Heart right ventricle (tissue), 16 donors: ENCODE measurements at places on chromosomes 1 and 21.

DNA sequence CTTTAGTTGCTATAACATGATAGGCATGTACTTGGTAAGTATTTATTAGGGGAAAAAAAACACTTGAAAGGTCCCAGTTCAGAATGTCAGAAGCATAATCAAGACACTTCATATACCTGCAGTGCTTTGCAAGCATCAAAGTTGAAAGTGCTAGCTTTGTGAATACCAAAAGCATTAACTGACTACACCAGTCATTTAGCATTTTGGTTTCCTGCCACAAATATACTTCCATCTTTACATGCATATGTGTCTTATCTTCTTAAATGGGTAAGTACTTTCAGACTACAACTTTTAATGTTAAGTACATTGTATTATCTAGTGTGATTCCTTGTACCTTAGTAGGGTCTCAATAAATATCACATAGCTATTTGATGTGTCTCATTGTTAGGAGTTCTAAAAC is 43.7 kb downstream of the AKT3 start:
- DNase-seq = no peak

- DNase-seq = no peak
Observed at GRCh38 chr1:50852889-50853288, 107.2 kb downstream of the FAF1 start.

- DNase-seq = no peak
Observed at GRCh38 chr1:64981601-64982533, 15.5 kb upstream of the JAK1 start.

GRCh38 chr1:74686928-74687327 is 13.3 kb upstream of the ERICH3 start:
- no peak for DNase-seq

- DNase-seq = no peak
Observed at GRCh38 chr1:117635805-117636204, 30.0 kb downstream of the TENT5C start.

GRCh38 chr1:201259476-201260235 is 23.6 kb upstream of the PKP1 start:
- DNase-seq = no peak

GRCh38 chr1:9654834-9655723 is 3.5 kb downstream of the PIK3CD start:
- no peak for DNase-seq

GRCh38 chr1:51320967-51321923 is 9.1 kb downstream of the TTC39A start:
- no peak for DNase-seq

DNA sequence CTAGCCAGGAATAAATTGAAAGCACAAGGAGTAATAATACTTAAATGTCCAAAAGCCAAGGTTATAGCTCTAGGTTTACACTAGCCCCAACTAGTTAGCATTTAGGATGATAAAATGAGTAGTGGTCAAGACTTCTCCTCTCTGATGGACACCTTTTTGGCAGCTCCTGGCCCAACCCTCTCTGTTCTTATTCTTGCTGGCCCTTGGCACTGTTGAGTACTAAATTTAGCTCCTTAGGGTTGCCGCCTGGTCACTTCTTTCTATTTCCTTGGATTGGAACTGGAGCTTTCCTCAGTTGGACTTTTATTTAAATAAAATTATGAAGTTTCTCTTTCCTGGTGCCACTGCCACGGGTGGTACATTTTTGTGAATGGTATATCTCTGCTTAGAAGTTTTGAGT is 28.3 kb downstream of the ARID1A start:
- DNase-seq = no peak

DNA sequence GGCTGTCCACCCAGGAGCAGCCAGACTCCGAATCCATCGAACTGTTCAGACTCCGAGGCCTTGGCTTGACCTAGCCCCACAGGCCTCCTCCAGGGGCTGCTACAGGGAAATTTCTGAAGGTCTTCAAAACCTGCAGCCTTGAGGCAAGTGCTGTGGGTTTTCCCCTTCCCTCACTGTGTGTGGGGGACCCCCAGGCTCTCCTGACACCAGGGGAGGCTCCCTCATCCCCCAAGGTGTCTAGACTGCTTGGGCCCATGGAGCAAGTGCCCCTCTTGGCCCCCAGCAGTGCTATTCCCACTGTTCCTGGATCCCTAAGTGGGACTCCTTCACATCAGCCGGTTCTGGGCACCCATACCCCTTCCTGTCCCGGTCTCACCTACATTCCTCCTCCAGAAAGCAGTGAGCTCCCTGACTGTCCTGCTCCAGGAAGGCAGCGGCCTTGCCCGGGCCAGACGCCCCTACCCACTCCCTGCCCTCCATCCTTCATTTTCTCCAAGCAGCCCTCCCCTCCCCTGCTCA is 814 bp downstream of the PAQR7 start:
- no peak for DNase-seq

DNA sequence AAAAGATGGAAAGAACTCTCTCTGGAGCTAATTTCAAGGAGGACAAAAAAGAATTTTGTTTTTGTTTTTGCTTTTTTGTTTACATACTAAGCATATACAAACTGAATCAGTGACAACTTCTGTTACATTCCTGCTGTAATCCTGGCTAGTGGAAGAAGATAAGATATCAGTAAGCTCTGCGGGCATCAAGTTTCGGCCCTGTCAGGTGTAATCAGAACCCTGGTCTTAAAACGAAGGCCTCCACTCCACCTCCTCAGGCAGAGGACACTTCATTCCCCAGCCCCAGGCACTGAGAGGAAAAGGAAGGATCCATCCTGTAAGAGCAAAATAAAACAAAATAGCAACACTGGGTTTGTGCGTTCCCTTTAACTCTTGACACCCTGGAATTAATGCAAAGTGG is 88.9 kb upstream of the ARHGAP29 start:
- DNase-seq = no peak

DNA sequence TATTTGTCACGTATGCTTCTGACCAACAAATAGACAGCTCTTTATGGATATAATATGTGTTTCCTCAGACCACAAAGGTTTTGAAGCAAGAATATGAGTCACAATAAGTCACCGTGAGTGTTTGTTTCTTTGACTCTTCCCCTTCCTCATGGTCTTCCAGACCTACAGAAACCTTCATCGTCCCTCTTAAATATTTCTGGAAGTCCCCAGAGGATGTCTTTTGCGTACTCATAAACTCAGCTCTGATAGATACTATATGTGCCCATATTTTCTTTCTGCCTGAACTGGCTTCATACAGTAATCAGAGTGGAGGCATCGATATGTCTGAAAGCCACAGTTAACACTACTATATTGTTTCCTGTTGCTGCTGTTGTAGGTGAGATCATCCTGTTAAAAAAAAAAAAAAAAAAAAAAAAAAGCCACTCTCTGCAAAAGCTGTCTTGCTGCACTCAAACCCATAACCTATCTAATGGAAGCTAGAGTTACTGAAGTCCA is 38.4 kb downstream of the ADAMTS1 start:
- no peak for DNase-seq

GRCh38 chr1:1403653-1404052 is 3.4 kb downstream of the MRPL20 start:
- no peak for DNase-seq

GRCh38 chr1:6850537-6850936 is 65.3 kb downstream of the CAMTA1 start:
- DNase-seq = no peak

DNA sequence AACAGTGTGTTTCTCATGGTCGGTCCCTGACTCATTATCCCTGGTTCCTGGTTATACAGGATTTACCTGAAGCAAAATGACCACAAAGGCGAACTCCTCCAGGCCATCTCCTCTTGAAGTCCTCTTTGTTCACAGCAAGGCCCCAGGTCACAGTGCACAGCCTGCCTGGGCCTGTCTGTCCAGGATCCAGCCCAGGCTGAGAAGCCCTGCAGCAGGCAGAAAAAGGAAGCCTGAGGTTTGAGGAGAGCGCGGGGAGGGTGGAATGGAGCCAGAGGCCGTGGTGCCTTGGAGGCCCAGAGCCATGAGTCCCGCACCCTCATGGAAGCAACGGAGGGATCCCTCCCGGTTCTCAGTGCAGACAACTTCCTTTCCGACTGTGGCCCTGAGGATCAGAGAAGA is 136.8 kb upstream of the IRF2BP2 start:
- DNase-seq = no peak

- no peak for DNase-seq
Observed at GRCh38 chr1:155860970-155861510, 1.7 kb downstream of the SYT11 start.

- DNase-seq = no peak
Observed at GRCh38 chr1:93604411-93604810, 77.2 kb downstream of the BCAR3 start.

DNA sequence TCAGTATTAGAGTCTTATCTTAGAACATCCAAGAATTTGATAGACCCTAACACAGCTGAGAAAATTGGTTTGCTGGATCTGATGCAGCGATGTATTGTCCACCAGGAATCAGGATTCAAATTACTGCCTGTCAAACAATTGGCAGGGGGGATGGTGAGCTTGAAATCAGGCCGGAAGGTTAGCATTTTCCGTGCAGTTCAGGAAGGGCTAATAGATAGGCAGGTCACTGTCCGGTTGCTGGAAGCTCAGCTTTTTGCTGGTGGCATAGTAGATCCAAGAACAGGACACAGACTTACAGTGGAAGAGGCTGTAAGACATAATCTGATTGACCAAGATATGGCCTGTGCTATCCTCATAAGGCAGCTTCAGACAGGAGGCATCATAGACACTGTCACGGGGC is 127.2 kb downstream of the MACF1 start:
- DNase-seq = no peak

DNA sequence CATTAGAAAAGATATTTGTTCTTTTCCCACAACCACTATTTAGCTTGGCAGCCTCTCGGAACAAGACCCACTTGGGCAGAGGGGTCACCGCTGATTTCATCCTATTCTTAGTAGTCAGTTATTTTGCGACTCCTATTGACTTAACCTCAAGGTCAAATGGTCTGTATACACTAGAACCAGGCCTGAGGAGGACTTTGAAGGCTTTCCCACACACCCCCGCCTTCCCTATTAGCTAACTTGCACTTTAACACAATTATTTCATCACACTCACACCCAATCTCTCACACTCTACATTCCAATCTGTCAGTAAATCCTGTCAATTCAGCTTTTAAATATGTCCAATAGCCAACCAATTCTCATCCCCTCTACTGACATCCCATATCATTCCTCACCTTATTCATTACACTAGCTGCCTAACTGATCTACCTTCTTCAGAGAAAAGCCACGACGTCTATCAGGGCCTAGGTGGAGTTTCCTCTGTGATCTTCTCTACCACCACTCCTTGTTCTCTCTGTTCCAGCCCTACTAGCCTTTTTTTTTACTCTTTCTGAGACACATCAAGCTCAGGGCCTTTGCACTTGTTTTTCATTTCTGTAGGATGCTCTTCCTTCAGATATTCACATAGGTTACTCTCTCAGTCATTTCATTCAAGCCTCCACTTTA is 1.0 kb upstream of the NIBAN1 start:
- DNase-seq = no peak

DNA sequence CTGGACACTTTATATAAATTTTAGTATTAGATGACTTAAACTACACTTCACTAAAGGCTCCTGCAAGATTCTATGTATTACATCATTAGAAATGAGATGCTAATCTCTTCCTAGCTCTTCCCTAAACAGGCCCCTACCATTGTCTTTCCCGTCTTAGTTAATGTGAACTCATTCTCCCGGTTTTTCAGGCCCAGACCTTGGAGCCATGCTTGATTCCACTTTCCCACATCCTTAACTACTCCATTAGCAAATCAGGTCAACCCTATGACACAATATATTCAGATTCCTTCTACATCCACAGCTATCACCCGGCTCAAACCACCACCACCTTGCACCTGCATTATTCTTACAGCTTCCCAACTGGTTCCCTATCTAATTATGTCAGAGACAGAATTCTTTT is 73.3 kb downstream of the NVL start:
- DNase-seq = no peak

- DNase-seq = no peak
Observed at GRCh38 chr1:63453232-63453631, 69.8 kb downstream of the ITGB3BP start.
